ENCODE measurements at places on chromosomes 13 and 19.

GRCh38 chr13:51495316-51495715, 42.5 kb upstream of the INTS6 start:
- DNase-seq: no peak

- DNase-seq: peak; percentile 91
These were observed 9.0 kb downstream of the EPS15L1 start for GRCh38 chr19:16462757-16463250.

- DNase-seq: no peak
These were observed 61.0 kb downstream of the STK24 start for GRCh38 chr13:98515818-98516465.

GRCh38 chr19:1610579-1610978, 5.3 kb upstream of the UQCR11 start:
- DNase-seq: no peak

DNA sequence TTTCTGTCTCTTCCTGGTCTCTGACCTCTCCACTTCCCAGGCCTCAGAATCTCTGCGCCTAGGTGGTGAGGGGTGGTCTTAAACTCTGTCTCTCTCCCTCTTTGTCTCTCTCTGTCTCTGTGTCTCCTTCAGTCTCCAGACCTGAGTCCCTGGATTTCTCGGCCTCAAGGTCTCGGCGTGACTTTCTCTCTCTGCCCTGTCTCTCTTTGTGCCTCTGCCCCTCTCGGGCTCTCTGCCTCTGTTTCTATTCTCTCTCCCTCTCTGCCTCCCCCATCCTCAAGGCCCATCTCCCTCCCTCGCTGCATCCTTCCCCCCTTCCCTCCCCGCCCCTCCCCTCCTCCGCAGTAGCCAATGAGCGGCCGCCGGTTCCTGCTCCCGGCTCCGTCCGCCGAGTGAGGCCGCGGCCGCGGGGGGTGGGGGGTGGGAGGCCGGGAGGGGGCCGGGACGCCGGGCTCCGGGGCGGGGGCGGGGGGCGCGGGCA, at the start of gene CACNG7:
Gene CACNG7 (plus strand): TSS at position 344 of the 481 bp plus-strand sequence. CDS start 3,554 bp downstream, outside the sequence.
- no peak for DNase-seq

GRCh38 chr19:7871437-7872305, 2.5 kb downstream of the PRR36 start:
- DNase-seq: peak; percentile 83

- no peak for DNase-seq
These were observed 5.7 kb downstream of the PAK4 start for GRCh38 chr19:39131255-39131755.

DNA sequence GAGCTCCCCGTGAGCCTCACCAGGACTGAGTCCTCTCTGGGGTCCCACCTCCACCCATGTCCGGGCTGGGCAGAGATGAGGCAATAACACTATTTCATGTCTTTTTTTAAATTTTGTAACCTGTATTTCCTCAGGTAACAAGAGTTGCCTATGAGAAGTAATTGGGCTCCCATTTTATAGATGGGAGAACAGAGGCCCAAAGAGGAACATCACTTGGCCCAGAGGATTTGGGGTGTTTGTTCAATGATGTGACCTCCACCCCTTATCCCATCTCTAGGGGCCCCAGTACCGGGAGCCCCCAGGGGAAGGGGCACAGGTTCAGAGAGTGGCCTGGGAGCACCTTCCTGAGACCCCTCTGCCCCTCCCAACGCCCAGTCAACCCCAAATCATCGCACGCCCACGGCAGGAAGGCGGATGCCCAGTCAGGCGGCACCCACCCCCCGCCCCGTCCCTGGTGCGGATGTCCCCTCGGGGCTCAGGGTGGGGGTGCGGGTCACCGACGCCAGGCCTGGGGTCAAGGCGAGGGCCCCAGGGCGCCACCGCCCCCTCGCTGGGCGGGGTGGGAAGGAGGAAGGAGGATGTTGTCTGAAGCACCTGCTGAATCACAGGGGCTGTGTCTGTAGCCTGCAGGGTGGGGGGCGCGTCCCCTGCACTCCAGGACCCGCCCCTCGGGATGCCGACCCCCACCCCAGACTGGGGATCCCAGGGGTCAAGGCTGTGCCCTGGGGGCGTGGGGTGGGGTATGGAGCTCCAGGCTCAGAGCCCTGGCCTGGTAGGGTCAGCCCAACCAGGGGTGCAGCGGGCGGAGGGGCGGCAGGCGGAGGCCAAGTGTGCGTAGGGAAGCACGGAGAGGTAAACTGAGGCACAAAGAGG, 9.0 kb upstream of the CIRBP start:
- DNase-seq: no peak

GRCh38 chr19:45568732-45569131, 15.9 kb downstream of the OPA3 start:
- no peak for DNase-seq

GRCh38 chr19:7492142-7492541, 3.3 kb upstream of the PEX11G start:
- DNase-seq: no peak

DNA sequence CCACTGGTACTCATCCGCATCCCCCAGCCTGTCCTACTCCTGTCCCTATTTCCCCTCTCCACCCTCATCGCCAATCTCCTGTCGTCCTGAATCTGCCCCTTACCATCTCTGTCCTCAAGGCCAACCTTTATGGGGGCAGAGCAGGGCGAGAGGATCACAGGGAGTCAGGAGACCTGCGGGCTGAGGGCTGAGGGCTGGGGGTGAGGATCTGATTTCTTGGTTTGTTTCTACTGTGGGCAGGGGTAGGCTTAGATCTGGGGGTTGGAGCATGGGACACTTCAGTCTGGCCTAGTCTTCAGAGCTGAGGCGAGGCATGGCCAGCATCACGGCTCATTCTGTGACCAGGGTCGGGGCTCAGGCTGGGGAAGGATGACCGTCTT, 16.5 kb upstream of the ERCC1 start:
- DNase-seq: no peak

DNA sequence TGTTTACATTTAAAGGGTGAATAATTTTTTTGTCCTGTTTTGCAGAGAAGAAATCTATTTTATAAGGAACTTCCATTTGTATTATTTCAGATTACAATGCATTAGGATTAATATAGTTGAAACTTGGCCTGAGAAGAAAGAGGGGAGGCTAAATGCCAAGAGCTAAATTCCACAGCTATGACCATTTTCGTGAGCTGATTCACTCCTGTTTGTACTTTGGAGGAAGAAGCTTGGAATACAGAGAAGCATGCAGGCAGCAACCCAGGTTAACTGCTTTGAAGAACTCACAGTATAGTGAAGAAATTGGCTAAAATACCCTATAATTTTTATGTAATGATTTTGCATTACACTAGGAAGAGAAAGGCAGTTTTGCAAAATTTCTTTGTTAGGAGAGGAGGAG, 309.4 kb upstream of the KLF12 start:
- DNase-seq: peak; percentile 13

GRCh38 chr19:42193706-42194105, 23.8 kb downstream of the DEDD2 start:
- DNase-seq: no peak

GRCh38 chr13:46934749-46935148, 37.9 kb upstream of the HTR2A start:
- no peak for DNase-seq

GRCh38 chr19:10420444-10421239, at the start of gene PDE4A:
Gene PDE4A (plus strand): TSS chr19:10420538. CDS start chr19:10420765, 227 bp downstream.
- no peak for DNase-seq

GRCh38 chr19:38531515-38531914, 86.2 kb downstream of the MAP4K1 start:
- no peak for DNase-seq

- DNase-seq: no peak
These were observed 11.1 kb downstream of the POU2F2 start for GRCh38 chr19:42121036-42121621.

GRCh38 chr13:26878438-26878837, 117.9 kb upstream of the GPR12 start:
- no peak for DNase-seq

DNA sequence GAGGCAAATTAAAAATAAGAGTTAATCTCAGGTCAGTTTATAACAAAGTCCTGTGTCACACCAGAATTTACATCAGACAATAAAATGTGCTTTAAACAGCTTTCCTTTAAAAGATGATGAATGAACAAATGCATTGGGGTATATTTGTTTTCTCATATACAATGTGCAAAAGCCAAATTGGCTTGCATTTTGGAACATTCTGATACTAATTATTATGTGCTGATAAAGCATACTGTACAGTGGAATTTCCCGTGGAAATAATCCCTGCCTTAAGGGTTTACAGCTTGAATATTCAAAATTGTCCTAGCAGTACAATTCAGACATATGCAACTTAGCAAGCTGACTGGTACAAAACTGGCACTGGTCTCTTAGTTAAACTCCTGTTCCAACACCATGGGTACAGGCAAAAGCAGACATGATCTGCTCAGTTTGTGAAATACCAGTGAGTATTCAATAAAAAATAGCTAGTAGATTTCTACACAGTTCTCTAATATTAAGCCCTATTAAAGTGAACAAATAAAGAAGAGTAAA, 373.4 kb downstream of the SLITRK1 start:
- no peak for DNase-seq

DNA sequence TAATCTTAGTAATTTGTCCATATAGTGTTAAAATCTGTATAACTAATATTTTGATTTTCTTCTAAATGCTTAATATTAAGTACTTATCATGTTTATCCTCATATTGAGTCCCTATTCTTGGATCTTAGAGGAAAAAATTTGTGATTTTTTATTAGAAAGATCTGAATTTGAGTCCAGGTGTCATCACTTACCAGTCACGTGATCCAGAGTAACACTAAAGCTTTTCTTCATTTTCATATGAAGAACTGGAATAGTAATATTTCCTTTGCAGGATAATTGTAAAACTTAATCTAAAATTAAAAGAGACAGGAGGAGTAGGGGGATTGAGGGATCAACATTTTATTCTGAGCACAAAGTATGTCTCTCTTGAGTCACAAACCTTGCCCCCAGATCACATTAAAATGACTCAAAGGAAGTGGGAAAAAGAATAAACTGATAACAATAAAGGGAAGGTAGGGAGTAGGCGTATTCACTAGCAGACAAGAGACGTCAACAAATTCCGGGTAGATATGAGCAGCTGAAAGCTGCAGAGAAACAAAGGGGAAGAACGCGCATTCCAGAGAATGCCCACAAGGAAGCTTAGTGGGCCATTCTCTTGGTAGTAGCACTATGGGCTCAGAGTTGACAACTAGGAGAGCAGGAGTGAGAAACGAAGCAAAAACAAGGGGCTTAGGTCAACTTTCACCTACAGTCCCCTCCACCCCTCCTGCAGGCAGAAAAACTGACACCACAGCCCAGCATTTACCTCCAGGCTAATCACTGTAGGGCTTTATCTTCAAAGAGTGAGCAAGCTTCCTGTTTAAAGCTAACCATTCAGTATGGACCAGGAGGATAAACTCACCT, 123.1 kb downstream of the SPRY2 start:
- DNase-seq: no peak

- DNase-seq: no peak
These were observed 14.1 kb downstream of the MIER2 start for GRCh38 chr19:330503-330902.

DNA sequence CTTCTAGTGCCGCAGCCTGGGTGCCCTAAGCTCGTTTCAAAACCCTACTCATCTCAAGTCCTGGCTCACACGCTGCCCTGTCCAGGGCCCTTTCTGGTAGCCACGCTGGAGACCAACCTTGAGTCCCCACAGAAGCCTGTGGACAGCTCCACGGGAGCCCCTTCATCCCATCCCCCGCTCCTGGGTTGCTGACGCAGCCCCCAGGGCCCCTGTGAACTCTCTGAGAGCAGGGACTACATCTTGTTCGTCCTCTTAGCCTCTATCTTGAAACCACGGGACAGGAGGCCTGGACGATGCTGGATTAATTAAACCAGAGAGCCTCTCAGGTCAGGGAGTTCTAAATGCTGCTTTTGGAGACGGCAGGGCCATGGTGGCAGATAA, 7.4 kb downstream of the MLLT1 start:
- no peak for DNase-seq

- DNase-seq: no peak
These were observed 8.8 kb upstream of the GIPR start for GRCh38 chr19:45659096-45659729.

DNA sequence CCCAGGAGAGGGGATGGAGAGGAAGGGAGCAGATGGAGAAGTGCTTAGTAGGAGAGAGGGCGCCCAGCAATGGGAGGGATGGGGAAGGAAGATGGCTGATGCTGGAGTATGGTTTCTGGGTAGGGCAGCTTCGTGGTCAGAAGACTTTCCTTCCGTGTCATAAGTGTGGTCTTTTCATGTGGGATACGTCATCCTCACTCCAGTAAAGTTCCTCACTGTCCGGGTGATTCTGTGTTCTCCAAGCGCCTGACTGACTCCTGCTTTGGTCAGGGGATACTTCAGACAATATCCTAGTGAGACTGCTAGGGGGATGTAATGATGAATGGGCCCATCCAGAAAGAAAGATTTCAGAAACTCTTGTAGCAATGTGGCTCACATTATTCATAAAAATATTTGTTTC, 3.9 kb upstream of the OR10H3 start:
- no peak for DNase-seq

- DNase-seq: no peak
These were observed 21.0 kb upstream of the FBL start for GRCh38 chr19:39867133-39867532.

GRCh38 chr13:73274147-73274546, 215.3 kb downstream of the KLF5 start:
- DNase-seq: no peak

DNA sequence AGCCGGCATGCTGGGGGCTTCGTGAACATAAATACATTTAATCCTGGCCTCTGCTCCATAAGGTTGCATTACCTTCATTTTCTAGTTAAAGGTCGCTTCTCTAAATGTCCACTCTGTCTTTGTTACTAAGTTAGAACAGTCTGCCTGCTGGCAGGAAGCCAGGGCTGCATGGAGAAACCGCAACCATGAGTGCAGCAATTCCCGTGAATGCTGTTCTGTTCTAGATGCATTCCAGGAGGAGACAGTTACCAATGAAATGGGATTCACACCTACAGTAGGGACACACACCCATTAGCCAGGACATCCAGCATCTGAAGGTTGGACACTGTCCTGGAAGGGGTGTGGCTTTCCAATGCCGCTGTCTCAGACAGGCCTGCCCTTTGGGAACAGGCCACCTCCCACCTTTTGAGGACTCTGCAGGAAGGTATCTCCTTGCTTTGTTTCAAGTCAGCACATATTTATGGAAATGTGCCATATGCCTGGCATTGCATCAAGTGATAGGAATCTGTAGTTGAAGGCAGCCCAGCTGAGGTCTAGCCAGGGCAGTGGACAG, 129.7 kb downstream of the SLC7A1 start:
- no peak for DNase-seq

- DNase-seq: no peak
These were observed 9.7 kb downstream of the LPAR6 start for GRCh38 chr13:48403151-48403631.

DNA sequence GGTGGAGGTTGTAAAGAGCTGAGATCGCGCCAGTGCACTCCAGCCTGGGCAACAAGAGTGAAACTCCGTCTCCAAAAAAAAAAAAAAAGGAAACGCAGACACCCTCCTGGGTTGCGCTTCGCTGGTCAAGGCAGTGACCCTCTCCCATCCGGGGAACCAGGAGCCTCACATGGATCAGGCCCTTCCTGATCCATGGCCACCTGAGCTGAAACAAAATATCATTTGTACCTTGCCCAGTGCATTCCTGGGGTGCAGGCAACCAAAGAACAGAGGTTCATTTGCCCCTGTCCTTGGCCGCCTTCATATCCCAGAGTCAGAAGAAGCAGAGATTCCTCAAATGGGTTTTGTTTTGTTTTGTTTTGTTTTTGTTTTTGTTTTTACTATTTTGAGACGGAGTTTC, 8.0 kb upstream of the LSM4 start:
- DNase-seq: no peak

Measured in H54 (cell line).